Non-pigmented ciliary epithelial cell (primary cell): ENCODE measurements at places on chromosomes 2 and 18.
A peak's percentile ranks its signal among the peaks of the same experiment; 100 is the strongest.

DNA sequence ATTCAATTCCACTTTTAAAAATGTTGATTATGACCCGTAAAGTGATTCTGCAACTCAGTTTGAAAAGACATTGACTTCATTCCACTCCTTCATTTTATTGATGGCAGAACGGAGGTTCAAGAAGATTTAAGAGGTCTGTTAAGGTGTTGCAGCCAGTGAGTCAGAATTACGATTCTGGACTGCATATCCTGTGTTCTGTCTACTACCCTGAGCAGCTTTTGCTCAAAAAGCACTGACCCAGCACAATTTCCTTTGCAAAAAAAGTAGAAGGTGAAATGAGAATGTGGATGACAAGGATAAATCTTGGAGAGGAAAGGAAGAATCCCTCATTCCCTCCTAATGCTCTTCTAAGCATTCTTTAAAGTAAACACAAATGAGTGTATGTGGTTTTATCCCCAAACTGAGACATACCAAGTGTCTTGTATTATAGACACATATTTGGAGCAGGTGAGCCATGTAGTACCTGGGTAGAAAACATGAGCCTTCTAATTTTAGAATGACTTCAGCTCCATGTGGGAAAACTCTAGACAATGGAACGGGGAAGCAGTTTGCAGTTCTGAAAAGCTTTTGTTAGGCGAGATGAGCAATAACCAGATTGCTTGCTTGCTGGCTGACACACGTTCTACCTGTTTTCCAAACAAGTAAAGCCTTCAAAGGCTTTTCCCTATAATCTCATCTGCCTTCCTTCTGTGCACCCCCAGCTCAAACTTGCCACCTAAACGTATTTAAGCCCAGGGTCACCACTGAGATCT, 44.7 kb downstream of the TGFA start:
- no peak for DNase-seq

DNA sequence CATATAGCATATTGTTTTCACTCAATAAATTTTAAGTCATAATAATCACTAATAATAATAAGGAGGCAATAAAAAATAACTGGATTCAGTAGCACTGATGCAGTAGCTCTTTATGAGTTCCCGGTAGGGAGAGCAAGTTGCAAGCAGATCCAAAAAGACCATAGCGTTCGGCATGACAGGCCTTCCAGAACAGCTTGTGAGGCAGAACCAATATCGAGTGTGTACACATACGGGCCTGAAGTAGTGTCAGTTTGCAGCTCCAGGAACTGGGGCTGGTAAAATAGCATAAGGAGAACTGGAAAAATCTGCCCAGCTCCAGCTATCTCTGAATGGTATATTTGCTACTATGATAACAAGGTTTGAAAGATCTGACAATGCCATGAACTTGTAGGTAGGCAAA, 1607.8 kb upstream of the PIK3C3 start:
- DNase-seq = no peak

DNA sequence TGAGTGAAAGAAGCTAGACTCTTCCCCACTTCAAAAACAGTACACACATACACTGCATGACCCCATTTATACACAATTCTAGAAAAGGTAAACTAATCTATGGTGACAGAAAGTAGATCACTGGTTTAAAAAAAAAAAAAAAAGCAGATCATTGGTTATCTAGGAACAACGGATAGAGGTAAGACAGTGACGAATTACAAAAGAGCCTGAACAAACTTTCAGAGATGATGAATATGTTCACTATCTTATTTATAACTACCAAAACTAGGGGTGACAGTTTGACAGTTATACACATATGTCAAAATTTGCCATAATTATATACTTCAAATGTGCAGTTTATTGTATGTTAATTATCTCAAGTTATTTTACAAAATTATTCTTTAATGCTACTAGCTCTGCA, 27.5 kb downstream of the MAP3K2 start:
- no peak for DNase-seq

DNA sequence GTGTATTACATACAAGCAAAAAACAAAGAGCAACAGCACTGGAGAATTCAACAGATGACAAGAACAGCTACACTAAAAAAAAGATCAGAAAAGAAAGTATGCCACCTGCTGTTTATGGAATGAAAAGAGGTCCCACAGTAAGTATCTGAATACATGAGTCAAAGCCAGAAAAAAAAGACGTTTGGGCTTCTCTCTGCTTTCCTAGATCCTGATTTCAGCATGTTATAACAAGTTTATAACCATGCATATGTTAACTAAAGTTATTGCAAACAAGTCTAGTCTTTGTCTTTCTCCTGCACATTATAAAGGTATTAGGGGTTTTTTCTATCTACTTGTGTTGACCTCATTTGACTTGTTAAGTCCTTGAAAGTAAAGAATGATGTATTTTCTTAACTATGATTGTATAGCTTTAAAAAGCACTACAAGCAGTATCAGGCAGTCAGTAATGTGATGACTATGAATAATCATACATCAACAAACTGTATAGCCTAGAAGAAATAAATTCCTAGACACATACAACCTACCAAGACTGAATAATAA, 108.5 kb upstream of the COL5A2 start:
- DNase-seq = peak; percentile 85

GRCh38 chr2:74314107-74314506, 29.1 kb downstream of the SLC4A5 start:
- DNase-seq = no peak

DNA sequence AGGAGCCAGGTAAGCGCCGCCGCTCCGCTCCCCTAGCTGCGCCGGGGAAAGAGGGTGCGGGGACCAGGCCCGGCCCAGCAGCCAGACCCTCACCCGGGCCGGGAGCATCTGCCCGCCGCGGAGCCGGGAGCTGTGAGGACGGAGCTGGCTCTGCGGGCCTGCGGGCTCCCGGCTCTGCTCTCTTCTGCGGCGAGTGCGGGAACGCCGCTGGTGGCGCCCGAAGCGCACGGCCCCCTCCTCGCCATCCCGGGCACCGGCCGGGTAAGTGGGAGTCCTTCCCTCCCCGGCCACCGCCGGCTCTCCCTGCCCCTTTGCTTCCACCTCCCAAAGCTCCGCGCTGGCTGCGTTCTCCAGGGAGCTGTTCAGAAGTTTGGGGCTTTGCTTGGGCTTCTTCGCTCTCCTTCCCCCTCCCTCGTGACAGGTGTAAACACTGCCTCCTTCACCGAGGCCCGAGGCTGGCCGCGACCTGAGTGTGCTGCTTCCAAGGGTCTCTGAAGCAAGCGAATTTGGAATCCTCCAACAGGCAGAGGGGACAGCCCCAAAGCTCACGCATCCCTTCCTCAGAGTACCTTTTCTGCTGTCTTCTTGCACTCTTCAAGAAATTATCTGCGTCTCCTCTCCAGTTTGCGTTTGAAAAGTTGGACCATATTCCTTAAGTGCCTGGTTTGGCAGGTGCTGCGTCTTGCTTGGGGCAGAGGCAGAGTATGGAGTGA, 632 bp downstream of the AFTPH start:
- DNase-seq = no peak

- no peak for DNase-seq
Observed at GRCh38 chr2:11625671-11626070, 44.3 kb downstream of the NTSR2 start.

DNA sequence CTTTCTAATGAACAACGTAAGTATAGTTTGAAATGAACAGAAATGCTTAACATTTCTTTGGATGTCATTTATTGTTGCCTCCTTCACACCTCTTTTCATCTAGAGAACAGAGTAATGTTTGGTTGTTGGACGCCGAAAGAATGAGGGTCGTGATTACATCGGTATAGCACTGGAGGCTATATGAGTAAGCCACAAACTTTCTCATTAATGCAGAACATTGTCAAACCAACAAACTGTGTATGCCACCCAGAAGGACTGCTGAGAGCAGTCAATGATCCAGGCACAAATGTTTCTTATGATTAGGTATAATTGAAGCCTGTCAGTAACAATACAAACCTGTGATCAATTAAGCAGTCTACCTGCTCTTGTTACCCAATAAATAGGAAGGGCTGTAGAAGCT, 1494.7 kb upstream of the NXPH2 start:
- DNase-seq = no peak

- no peak for DNase-seq
Observed at GRCh38 chr2:237408335-237409000, 5.5 kb downstream of the COL6A3 start.

- no peak for DNase-seq
Observed at GRCh38 chr18:48003426-48004349, 73.2 kb upstream of the SMAD2 start.

DNA sequence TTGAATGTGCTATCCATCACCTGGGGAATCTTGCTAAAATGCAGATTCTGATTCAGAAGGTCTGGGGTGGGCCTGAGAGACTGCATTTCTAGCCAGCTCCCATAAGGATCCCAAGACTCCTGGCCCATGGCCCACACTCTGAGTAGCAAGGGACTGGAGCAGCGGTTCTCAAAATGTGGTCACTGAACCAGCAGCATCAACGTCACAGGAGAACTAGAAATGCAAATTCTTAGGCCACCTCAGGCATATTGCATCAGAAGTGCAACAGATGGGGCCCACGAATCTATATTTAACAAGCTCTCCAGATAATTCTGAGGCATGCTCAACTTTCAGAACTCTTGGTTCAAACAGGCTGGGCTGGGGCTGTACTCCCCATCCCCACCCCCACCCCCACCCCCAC, 74.6 kb downstream of the DHRS9 start:
- DNase-seq = no peak

GRCh38 chr2:132915812-132916549, 246.0 kb upstream of the LYPD1 start:
- no peak for DNase-seq

DNA sequence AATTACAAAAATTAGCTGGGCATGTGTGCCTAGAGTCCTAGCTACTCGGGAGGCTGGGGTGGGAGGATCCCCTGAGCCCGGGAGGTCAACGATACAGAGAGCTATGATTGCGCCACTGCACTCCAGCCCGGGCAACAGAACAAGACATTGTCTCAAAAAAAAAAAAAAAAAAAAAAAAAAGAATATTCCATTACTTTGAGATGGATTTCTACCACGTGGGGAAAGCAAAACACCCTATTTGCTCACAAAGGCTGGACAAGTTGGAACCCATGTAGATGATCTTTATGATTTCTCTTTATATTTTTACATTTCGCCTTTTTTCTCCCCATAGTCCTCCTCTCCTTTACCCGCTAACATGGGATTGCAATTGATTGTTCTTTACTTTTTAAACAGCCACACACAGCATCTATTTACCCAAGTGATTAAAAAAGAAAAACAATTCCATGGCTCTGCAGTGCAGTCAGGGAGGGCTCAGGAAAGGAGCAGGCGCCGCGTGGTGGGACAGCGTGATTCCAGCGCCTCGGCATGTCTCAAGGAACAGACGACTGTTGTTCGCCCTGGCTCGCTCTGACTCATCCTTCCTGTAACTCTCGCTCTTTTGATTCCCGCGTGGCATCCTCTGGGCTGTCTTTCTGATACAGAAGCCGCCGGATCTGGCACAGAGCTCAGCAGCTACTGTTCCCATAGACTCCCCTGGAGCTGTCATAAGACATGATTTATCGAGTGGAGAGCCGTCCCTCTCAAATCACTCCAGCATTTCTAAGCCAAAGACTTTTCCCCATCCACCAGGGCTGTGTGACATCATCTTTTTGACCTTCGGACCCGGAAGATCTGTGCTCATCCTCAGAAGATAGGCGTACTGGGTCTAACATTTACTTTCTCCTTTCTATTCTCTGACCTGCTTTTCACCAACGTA, 230.4 kb upstream of the AGAP1 start:
- DNase-seq = peak; percentile 32

DNA sequence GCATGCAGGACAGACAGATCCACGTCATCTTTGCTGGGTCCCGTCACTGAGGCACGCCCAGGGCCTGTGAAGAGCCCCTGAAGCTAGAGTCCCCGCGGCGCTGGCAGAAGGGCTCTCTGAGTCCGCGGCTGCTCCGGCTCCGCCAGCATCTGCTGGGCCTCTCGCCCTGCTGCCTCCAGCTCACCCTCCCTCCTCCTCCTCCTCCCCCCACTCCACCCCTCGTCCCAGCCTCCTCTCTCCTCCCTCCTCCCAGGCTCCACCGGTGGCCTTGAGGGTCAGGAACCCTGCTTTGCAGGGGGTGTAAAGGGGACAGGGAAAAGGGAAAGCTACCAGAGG, at the start of gene TNS1:
TNS1 (minus strand) TSS at position 151 of the 336 bp plus-strand sequence; CDS start at position 28, 123 bp downstream.
- DNase-seq = no peak

DNA sequence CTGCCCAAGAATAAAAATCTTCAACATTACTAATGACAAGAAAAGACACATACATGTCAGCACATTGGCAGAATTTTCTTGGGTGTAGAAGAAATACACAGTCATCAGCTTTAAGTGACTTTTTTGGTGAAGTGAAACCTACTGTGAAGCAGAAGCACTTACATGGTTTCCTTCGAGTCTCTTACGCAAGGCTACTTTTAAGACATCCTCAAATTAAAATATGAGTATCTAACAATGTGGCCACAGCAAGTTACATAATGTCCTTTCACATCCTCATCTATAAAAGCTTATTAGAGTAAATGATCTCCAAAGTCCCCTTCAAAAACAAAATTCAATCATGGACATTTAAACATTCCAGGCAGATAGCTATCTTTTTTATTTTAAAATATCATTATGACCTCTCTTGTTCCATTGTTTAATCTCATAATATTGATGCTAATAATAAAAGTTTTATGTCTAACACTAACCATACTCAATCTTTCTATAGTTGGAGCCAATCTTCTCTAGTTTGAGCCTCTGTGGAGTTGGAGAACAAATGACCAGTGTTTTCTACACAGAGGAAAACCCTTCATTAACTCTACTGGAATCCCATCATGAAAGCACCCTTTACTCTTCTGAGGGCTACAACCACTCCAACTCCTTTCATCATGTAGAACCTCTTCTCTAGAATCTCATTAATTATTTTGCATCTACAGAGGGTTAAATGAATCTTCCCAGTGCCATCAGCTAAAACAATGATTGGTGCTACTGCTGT, 182.2 kb upstream of the ZFP36L2 start:
- DNase-seq = no peak

GRCh38 chr2:114745700-114746099, 303.3 kb downstream of the DPP10 start:
- DNase-seq = no peak

- no peak for DNase-seq
Observed at GRCh38 chr2:20758997-20759396, 63.9 kb downstream of the LDAH start.

- no peak for DNase-seq
Observed at GRCh38 chr2:2826209-2826551, 495.1 kb upstream of the MYT1L start.

- no peak for DNase-seq
Observed at GRCh38 chr2:159155320-159155719, 131.2 kb downstream of the WDSUB1 start.

DNA sequence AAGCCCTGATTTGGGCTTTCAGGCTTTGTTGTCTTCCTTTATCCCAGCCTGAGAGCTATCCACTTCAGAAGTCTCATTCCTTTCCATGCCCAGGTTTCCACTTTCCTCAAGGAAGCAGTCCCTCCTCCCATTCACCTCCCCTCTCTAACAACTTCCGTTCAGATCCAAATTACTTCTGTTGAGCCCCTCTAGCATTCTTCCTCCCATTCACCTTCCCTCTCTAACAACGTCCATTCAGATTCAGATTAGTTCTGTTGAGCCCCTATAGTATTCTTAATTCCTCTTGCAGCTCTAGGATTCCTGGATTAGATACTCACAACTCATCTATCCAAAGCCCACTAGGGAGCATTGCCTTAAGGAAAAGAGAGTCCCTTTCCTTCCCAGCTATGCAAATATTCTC, 216.8 kb downstream of the RAD51AP2 start:
- no peak for DNase-seq
